ENCODE measurements at places on chromosomes 6 and 20.

DNA sequence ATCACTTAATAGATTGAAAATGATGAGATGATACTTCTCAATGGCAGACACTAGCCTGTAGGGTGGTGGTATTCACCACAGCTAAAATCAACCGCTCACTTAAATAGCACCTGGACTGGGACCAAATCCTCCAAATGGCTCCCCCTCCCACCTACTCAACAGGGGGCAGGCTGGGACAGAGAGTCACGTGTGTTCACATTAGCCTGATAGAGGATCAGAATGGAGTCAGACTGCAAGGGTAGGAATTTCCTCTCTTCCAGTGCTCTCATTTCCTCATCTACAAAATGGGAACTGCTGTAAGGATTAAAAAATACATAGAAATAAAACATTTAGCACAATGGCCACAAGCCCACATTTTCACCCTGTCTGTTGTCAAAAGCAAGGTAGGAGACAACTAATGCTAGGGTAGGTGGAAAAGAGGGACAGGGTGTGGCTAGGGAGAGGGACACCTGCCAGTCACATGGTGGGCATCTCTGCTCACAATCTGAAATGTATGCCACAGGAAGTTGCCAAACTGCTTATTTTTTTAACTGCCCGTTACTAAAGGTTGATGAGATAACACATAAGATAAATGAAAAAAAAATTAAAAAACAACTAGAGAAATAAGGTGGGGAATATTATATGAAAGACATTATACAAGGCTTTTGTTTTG lies 55.3 kb downstream of the BACH2 start:
- DNase-seq: no peak

DNA sequence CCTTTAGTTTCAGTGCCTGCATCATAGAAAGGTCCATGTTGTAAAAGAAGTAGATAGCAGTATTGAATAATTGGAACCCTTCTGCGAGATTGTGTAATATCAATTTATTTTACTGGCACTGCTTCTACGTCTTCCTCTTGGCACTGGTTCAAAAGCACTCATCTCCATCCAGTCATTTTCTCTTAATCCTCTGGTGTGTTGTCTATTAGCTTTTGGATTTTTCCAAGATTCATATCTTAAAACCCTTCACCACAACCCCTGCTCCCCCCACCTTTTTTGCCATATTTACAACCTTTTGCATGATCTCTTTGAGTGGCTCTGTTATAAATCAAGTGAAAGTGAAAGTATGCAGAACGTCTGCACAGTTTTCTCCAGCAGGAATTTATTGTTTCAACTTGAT lies 76.6 kb upstream of the HSF2 start:
- no peak for DNase-seq

DNA sequence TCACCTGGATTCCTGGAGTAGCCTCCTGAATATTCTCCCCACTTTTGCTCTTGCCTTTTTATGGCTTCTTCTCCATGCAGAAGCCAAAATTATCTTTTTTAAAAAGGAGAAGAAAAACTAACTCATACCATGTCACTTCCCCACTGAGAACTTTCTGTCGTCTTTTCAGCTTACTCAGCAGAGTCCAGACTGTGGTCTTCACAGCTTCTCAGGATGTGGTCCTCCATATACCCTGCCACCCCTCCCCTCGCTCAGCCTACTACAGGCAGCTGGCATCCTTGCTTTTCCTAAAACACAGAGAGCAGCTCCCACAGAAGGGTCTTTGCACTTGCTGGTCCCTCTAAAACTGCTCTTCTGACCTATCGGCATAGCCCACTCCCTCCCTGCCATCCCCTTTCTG lies 89.4 kb upstream of the ISM1 start:
- DNase-seq: no peak

DNA sequence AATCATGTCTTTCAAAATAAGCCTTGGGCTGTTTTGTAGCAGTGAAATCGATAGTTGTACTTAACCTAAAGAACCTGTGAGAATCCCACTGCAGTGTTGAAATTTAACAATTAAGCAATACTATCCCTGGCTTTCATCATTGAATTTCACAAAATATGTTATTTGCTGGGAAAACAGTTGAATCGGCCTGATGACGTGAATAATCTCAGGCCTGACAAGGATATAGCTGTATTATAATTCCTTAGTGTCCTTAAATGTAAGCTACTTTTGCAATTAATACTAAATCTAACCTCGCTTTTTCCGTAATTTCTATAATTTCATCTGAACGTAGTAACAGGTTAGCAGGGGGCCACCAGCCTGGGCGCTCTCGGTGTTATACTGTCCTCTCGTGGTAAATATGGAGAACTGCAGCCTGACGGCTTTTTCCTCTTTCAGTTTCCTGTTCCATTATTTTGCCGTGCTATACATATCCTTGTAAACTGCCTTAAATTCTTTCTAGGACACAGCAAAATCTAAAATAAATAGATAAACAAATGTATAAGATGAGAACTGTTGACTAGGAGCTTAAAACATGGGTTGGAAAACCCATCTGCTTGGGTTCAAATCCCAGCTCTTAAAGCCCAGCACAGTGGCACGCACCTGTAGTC lies 24.0 kb downstream of the MTFR2 start:
- no peak for DNase-seq

DNA sequence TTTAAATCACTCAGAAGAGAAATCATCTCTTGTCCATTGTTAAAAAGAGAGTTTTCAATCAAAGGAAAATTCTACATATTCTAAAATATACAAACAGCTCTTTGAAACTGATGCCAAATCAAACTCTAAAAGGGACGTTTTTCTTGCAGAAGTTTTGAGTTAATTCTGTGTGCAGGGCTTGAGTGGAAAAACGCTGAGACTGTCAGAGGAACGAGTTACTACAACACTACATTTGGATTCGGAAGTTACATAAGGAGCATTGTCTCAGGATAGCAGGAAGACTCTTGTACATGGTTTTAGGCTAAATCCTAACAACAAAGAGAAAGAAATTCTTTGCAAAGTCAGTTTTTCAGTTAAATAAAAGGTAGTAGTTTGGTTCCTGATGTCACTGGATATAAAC lies 155.7 kb upstream of the SUPT3H start:
- DNase-seq: no peak

DNA sequence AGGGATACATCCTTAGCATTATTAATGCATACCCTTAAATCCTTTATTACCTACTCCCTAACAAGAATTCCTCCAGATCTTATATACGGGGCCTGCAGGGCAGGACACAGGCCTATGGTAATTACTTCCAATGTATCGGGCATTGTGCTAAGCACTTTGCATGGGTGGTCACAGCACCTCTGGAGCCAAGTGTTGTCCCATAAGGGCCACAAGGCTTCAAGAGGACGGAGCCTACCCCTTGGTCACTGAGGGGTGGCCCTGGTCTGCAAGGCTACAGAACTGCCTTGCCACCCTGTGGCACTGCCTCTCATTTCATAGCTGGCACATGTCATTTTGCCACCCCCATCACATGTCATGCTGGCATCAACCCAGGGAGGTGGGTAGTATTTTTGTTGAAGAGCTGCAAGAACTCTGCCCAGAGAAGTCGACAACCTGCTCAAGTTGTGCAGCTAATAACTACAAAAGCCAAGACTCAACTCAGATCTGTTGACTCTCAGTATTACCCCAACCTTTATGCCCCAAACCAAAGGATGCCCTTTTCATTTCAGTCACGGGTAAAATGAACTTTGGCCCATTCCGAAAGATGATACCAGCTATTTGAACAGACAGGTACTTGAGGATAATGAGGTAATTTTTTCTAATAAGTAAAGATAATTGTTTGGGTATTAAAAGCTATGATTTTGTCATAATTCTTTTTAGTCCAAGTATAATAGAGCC lies 144.1 kb upstream of the AKAP12 start:
- DNase-seq: no peak

GRCh38 chr6:118307581-118307980 lies 240.5 kb upstream of the PLN start:
- no peak for DNase-seq

- DNase-seq: no peak
Measured at GRCh38 chr6:6591778-6592465, 3.4 kb downstream of the LY86 start.

DNA sequence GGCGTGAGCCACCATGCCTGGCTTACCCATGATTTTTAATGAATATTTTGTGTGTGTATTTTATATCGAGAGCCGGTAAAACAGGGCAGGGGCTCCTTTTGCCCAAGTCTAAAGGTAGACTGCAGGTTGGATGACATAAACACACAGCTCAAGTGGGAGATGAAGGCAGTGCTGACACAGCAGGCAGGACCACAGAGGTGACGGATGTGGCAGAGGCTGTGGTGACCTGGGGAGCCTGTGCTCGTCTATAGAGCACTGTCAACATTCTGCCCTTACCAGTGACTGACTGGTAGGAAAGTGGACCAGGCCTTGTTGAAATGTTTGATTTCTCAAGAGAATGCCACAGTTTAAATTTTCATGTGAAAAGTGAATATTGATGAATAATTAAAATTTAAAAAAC lies 137.5 kb downstream of the ZFP64 start:
- no peak for DNase-seq

GRCh38 chr20:44738813-44739477 lies 6.7 kb upstream of the KCNK15 start:
- no peak for DNase-seq

DNA sequence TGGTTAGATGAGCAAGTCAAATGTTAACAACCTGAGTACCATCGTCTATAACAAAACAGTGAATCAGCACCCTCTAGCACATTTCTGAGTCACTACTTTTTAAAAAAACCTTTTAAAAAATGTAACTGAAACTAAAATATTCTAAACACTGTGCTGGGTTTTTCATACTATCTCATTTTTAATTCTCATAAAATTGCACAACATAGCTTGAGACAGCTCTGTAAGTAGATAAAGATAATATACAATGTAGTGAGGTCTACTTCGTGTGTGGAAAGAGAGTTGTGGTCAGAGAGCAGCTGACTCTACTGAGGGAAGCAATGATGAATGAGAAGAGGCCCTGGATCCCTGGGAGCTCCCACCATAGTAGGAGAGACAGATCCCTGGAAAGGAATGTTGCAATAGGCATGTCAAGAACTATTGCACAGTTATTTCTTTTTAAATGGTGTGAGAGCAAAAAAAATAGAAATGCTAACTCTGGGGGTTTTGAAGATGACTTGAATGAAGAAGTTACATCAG lies 13.6 kb upstream of the CALHM6 start:
- DNase-seq: no peak

DNA sequence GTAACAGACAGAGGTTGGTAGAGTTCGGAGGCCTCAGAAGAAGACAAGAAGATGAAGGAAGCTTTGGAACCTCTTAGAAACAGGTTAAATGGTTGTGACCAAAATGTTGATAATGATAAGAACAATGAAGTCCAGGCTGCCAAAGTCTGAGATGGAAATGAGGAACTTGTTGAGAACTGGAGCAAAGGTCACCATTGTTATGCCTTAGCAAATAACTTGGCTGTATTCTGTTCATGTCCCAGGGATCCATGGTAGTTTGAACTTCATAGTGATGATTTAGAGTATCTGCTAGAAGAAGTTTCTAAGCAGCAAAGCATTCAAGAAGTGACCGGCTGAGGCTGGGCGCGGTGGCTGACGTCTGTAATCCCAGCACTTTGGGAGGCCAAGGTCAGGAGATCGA lies 11.1 kb upstream of the LSM14B start:
- DNase-seq: no peak

GRCh38 chr20:1618479-1618878 lies 1.3 kb downstream of the SIRPB1 start:
- no peak for DNase-seq

DNA sequence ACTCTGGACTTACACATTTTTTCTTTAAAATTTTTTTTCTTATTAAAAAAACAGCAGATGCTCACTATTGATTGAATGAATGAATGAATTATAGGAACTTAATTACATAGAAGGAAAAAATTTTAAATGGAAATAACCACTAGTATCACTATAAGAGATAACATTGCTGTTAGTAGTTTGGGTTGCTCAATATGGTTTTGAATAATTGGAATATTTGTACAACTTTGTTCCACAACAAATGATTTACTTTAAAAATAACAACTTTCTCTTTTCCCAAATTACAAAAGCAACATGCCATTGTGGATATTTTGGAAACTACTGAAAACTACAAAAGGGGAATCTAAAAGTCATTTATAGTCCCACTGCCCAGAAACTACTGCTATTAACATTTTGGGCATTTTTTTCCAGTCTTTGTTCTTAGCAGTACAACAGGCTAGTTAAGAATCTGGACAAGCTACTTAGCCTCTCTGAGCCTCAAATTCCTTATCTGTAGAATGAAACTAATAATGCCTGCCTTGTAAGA lies 61.0 kb upstream of the REV3L start:
- no peak for DNase-seq

DNA sequence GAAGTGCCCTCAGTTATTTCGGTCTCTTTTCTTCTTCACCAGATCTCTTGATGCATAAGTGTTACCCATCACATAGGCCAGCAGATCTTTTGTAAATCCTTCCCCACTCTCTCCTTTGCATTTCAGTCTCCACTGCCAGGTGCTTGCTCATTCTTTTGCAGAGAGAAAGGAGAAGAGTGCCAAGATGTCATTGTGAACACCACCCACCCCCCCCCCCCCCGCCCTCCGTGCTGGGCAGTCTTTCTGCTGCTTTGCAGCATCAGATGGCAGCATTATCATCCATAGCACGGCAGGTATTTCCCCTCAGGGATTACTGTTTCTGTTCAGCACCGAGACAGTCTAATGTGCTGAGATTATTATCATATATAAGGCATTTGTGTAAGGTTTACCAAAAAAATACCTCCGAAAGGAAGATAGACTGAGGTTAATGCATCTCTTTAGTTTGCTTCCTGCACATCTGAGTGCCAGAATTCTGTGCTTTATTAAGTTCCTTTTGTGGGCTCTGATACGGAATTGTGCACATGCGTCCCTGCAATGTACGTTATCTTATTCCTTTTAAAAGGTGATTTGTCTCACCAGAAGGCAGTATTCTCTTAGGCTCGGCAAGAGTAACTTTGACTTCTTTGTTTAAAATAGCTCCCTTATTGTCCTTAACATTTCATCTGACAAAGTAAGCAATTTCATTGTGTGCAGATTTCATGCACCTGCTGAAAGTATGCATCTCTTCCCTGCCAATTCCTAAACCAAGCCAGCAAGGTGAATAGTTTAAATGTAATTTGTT lies 128.8 kb downstream of the PHACTR1 start:
- no peak for DNase-seq

GRCh38 chr6:56909115-56909907 lies 45.6 kb upstream of the BEND6 start:
- DNase-seq: no peak

- DNase-seq: no peak
Measured at GRCh38 chr20:2771631-2772080, 28.8 kb downstream of the CPXM1 start.

GRCh38 chr6:112298021-112298745 lies 43.8 kb upstream of the LAMA4 start:
- no peak for DNase-seq

- DNase-seq: no peak
Measured at GRCh38 chr6:36126553-36127458, 3.5 kb upstream of the MAPK13 start.

GRCh38 chr20:44033344-44033743 lies 118.7 kb downstream of the TOX2 start:
- DNase-seq: peak; percentile 36

GRCh38 chr6:41494212-41495110 lies 51.7 kb upstream of the FOXP4 start:
- no peak for DNase-seq
